Activated T-cell treated with anti-CD3 and anti-CD28 coated beads for 1 hour (primary cell): ENCODE measurements at places on chromosomes 3 and 15.

- no peak for DNase-seq
Measured at GRCh38 chr3:197175503-197175902, 122.9 kb downstream of the DLG1 start.

- no peak for DNase-seq
Measured at GRCh38 chr3:12224181-12225147, 64.4 kb upstream of the PPARG start.

GRCh38 chr3:156359368-156359767 is 195.5 kb downstream of the SSR3 start:
- DNase-seq = no peak

DNA sequence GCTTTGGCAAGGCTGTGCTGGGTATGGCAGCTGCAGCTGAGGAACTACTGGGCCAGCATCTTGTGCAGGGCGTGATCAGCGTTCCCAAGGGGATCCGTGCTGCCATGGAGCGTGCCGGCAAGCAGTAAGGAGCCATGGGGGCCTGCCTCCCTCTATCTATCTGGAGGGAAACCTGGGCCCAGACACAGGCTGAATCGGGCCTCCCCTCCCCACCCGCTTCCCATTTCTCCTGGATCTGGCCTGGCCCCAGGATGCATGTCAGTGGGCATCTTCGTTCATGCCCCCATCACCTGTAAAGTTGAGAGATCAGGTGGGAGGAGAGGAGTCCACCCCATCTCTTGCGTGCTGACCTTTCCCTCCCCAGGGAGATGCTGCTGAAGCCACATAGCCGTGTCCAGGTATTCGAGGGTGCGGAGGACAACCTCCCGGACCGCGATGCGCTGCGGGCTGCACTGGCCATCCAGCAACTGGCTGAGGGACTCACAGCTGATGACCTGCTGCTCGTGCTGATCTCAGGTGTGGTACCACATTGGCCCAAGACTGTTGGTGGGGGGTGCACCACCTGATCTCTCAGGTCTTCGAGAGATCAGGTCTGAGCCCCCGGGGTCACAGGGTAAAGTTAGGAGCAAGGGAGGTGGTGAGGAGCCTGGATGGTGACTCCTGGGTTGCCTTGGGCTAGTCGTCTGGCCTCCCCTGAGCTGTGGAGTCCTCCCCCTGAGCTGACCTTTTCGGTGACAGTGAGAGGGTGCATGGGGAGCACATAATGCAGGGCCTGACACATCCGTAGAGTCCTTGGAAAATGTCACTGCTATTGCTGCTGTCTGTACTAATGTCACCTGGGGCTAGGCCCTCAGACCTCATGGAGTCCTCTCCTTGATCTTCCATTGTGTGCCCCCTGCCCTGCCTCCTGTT is 3.2 kb downstream of the GLYCTK start:
- no peak for DNase-seq

DNA sequence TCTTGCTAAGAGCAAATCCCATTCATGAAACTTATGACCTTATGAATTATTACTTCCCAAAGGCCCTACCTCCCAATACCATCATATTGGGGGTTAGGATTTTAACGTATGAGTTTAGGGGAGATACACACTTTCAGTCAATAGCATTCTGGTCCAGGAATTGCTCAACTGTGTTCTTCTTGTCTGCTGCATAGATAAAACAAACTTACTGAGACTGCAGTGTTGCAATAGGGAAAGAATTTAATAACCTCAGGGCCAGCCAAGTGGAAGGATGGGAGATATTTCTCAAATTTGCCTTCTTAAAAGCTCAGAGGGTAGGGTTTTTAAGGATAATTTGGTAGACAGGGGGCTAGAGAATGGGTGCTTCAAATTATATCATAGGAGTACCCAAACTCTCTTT is 625.8 kb downstream of the OTOL1 start:
- DNase-seq = no peak

- no peak for DNase-seq
Measured at GRCh38 chr3:107112356-107112755, 264.9 kb upstream of the CCDC54 start.

- no peak for DNase-seq
Measured at GRCh38 chr3:185699927-185700326, 113.8 kb downstream of the SENP2 start.

GRCh38 chr3:63864008-63864964 is 619 bp downstream of the ATXN7 start:
- peak; percentile 12 for DNase-seq

GRCh38 chr3:196793246-196793645 is 53.6 kb downstream of the PAK2 start:
- DNase-seq = no peak

- DNase-seq = no peak
Measured at GRCh38 chr3:81033684-81034083, 727.8 kb downstream of the GBE1 start.
